M059J (cell line): ENCODE measurements at places on chromosomes 4 and X.
A peak's percentile ranks its signal among the peaks of the same experiment; 100 is the strongest.

DNA sequence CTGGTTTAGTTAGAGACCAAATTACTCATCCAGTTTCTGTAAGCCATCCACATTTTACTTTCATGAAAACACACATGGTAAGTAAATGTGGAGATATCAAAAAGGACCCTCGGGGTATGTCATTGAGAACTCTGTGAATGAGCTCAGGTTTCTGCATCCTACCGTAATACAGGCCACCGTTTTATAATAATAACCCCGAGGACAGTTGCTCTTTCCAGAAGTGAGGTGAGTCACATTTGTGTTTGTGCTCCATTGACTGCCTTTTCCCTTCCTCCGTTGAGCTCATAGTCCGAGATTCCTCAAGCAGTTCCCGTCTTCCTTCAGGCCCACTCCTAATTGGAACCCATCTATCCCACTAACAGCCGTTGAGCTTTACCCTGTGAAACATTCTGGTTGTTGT lies 95.3 kb downstream of the GRID2 start:
- DNase-seq: peak; percentile 11

DNA sequence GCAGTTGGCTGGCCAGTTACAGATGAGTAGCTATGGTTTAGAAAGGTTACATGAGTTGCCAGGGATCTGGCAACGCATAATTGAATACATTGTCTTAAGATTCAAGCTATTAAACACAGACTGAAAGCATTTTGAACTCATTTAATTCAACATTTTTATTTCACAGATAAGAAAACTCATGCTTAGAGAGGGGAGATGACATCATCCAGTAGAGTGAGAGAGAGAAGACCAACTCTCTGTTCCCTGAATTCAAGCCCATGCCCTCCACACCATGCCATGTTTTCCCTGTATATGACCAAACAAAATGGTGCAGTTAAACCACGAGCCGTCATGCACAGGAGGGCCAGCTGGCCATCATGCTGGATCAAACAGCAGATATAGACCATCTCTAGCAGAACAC lies 22.6 kb downstream of the SNCA start:
- DNase-seq: no peak

DNA sequence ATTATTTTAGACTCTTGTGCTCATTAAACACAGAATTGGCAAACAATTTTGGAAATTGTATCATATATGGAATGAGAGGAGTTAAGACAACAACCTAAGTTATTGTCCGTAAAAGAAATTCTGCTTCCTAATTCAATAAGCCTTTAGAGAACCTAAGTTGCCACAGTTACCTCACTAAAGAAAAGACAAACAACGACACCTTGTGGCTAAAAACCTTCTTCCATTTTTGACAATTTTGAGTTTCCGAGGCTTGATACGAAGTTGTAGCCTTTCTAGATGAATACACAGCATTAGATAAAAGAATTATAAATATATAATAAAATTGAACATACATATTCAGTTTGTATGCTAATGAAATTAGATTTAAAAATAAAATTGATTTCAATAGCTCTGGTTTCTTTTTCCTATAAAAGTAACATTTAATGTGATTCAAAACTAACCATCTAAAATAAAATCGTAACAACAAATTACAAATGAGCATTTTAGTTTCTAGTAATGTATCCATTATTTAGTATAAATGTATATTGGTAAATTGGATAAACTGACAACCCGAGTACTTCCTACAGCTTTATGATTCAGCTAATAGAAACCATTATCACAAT lies 275.1 kb downstream of the GPM6A start:
- peak; percentile 67 for DNase-seq

DNA sequence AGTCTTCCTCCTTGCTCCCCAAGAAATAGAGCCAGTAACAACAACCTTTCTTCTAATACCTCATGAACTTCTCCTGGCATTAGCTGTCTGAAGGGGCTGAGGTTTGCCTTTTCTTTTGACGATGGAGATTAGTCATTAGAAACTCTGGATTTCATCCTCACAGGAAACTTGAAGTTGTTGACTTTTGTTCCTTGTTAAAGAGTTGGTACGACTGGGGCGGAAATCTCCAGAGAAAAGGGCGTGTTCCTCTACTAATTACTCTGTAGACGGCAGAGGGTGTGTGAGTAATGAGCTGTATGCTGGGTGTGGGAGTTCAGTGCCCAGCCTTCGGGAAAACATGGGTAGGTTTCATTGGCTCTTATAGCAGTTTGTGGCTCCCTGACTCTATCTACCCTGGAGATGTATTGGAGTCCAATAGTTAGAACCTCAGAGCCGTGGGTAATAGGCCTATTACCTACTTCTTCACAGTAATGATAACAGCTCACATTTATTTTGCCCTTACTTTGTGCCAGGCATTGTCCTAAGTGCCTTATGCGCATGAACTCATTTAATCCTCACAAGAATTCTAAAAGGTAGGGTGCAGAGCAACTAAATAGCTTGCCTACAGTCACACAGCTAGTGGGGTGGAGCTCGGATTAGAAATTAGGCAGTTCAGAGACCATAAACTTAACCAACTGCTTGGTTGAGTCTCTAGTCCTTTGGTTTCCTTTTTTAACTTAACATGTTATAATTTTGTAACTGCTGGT lies 23.4 kb downstream of the TMEM164 start:
- peak; percentile 81 for DNase-seq

DNA sequence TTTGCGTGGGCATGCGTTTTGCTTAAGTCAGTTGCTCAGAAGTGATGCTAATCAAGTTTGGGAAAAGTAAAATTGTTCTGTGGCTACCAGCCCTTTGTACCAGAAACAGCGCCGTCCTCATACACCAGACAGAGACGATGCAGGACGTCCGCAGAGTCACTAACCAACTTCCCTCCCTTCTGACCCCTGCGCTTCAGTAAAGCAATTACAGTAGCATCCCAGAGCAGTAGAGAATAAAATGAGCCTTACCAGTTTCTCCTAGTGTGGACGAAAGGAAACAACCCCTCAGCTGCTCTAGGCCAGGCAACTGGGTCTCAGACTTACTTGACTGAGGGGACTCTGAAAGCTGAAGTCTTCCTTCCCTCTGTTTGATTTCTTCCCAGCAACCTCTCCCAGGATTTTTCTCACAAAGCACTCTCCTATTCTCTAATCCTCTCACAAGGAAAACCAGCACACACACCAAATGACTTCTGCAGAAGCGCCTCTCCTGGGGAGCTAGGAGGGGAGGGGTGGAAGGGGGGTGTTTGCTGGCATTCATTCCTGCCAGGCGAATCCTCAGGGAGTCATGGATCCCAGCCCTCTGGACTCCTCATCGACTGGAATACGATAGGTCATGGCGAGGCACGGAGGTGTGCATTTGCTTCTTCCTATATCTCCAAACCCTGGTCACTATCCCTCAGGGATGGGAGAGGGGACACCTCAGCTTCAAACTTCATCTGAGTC lies 56.0 kb upstream of the MID1 start:
- no peak for DNase-seq

DNA sequence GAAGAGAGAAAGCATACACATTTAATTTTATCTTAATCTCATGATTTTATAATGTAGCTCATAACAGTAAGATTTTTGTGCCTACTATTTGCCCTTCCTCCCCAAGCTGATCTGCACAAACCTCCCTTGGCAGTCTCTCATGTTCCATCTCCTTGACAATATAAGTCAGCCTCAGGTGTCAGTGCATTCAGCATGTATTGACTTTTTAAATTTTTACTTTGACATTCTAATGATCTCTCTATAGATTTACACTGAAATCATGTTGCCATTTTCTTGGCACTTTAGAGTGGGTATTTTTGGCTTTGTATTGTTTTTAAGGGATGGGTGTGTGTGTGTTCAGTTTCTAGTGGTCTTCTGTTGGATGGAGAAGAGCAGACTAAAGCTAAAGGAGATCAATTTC lies 505.3 kb upstream of the CPEB2 start:
- no peak for DNase-seq

GRCh38 chrX:8413279-8413678 lies 51.4 kb upstream of the VCX3B start:
- DNase-seq: no peak

DNA sequence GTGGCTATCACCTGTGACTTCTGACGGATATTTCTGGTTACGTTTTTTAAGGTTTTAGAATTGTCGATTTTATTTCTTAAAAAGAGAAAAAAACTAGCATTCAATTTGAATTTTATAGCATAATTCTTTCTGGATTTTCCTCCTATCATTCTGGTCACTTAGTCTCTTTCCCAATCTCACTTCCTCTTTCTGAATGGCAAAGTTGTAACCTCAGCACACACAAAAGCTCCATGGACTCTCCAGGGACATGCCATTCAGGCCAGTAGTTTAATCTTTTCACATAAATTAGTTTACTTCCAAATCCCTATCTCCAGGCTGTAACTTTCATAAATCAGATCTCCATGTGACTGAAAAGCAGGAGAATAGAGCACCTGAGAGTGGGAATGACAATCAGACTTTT lies 110.7 kb downstream of the ARAP2 start:
- DNase-seq: no peak

DNA sequence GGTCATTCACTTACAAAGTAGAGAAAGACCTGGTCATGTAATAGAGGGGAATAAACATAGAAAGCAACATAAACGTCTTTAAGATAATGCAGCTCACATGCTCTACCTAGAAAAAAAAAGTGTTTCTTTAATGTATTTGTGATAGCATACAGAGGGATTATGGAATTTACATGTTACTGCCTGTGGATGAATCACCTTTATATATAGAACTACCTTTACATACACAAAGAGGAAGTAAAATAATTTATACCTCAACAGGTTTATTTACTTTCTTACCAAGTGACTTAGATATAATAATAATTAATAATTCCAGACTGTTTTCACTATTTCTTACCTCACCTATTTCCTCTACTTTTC lies 81.5 kb downstream of the PPP3CA start:
- no peak for DNase-seq

DNA sequence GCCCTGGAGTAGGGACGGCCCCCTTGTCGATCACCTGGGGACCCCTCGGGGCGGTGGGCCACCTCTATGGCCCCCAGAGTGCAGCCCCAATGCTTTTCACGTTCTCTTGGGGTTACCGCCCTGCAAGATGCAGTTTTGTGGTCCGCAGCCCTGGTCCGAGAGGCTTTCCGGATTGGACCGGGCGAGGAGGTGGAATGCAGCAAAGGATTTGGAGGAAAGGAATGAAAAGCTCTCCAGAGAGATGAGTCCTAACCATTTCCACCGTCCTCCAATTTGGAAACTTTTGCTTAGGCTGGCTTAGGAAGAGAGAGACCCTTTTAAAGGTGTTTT lies 601 bp downstream of the SLC25A43 start:
- DNase-seq: peak; percentile 37

DNA sequence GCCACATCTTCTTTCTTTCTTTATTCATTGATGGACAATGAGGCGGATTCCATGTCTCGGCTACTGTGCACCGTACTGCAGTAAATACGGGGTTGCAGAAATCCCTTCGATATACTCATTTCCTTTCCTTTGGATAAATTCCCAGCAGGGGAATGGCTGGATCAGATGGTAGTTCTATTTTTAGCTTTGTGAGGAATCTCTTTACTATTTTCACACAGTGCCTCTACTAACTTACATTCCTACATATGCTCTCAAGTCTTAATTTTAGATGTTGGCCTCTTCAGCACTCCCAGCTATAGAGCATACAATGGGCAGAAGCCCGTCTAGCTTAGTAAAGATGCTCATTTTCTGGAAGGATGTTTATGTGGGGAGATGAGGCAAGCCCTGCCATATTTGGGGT lies 317.4 kb downstream of the ASMT start:
- peak; percentile 36 for DNase-seq

DNA sequence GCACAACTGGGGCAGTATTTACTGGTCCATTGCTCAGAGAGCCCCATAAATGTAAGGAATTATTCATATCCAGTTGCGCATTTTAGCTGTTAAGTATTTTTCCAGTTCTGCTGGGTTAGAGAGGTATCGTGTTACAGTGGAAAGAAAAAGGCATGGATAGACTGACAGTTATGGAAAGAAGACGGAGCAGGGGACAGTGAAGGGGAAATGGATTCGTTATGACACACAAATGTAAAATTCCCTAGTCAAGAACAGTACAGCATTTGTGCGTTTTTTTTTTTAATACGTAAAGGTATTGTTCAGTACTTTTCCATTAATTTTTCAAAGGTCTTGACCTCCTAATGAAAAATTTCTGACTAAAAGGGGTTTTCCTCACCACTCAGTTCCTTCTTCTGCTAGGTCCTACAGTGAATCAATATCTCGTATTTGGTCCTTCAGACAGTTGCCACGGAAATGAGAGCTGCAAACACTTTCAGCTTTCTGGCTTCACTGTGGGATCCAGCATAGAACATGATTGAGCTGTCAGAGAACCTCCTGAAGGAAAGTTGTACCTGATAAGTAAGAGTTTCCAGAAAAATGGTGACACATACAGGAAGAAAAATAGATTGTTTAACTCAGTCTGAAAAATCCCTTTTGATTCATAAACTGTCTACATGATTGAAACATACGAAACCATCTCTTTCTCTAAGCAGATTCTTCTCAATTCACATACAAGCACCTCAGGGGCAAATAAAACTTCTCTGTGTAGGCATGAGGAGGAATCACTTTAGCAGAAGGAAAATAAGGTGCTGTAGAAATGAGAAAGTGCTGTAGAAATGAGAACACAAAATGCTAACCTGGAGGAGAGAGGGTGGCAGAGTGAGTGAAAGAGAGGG lies 21.8 kb upstream of the BBS12 start:
- peak; percentile 47 for DNase-seq

DNA sequence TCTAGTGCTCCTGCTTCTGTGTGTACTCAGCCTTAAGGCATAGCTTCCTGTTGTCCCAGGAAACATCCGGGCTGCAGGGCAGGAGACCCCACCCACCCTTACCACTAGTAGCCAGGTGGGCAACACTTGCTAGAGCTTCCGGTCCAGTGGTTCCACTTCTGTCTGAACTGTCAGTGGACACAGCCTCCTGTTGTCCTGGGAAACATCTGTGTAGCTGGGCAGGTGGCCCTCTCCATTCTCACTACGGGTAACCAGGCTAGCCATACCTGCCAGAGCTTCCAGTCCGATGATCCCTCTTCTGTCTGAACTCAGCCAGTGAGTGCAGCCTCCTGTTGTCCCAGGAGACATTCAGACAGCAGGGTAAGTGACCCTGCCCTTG lies 372.2 kb downstream of the INPP4B start:
- no peak for DNase-seq

DNA sequence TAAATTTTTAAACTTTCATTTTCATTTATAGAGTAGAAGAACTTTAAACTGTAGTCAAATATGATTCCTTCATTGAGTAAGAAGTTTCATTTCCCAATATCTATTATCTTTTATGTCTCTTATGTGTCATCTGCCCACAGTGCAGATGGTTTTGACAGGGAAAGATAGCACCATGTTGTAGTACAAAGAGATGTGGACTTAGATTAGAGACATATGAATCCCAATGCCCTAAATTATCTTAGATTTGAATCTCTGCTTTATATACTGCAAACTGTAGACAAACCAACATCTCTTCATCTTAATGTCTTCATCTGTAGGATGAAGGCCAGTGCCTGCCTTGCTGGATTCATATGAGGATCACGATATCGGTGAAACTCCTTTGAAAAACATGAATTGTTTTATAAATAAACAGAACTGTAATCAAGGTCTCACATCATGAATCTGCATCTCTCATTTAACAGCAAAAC lies 217.5 kb downstream of the BANK1 start:
- no peak for DNase-seq

- no peak for DNase-seq
Observed at GRCh38 chrX:66399273-66399672, 235.2 kb downstream of the HEPH start.
